Cortex of kidney (tissue), 1 donor: ENCODE measurements at places on chromosomes 1 and 21.

DNA sequence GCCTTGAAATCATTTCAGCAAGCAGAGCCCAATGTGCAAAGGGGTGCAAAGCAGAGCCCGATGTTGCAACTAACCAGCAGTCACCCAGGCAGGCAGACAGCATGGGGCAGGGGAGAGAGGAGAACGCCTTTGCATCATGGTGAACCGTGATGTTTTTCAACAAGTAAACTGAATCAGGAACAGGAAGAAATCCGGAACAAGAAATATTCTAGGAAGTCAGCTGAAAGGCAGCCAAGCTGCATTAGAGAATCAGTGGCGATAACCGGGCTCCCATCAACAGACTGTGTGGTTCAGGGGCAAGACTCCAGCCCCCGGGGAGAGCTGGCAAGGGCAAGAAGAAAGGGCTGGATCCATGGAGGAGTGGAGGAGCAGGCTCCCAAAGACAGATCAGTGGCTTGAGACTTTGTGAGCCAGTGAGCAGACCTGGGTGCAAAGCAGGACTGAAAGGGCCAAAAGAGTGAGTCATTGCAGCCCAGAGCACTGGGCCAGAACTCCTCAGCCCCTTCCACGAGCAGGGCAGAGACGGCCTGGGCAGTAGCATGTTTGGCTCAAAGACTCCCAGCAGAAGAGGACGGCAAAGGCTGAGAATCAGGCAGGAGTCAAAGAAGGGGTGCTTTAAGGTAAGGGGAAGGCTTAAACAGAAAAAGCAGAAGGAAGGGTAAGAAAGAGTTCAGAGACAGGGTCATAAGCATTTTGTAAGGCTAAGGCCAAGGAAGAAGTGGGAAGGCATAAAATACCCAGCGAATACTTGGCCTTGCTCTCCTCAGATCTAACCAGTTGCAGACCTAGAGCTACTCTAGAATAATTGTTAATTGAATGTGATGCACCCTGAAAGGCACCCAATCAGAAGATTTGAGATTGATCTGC is 155.0 kb downstream of the SETD4 start:
- no peak for DNase-seq

GRCh38 chr1:19662313-19662712 is 2.4 kb upstream of the HTR6 start:
- no peak for DNase-seq

DNA sequence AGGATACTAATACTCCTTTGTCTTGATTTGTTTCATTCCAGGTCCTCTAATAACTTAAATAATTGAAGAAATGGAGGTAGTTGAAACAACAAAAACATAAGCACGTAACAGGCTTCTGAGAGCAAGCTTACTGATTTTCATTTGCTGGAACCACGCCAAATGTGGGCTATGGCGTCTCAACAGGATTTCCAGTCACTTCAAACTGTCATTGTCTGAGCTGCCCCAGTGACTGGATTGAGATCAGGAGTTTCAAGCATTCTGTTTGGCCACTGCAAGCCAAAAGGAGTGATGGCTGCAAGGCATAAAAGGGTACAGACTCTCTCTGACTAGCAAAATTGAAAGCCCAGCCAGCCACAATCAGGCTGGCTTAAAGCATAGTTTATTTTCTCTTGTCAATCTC is 289.9 kb downstream of the DPYD start:
- no peak for DNase-seq

DNA sequence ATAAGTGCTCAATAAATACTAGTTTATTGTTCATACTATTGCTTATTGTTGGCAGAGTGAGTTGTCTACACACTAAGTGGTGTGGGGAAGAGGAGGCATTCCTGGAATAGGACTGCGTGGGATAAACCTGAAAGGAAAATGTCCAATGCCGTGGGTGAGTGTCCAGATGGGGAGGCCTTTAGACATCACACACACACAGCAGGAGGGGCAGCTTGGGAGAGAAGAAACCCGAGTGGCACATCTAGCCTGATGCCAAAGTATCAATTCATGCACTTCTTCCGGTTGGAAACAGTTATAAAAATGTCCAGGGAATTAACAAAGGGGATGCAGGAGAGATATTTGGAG is 27.3 kb downstream of the CCN1 start:
- no peak for DNase-seq

DNA sequence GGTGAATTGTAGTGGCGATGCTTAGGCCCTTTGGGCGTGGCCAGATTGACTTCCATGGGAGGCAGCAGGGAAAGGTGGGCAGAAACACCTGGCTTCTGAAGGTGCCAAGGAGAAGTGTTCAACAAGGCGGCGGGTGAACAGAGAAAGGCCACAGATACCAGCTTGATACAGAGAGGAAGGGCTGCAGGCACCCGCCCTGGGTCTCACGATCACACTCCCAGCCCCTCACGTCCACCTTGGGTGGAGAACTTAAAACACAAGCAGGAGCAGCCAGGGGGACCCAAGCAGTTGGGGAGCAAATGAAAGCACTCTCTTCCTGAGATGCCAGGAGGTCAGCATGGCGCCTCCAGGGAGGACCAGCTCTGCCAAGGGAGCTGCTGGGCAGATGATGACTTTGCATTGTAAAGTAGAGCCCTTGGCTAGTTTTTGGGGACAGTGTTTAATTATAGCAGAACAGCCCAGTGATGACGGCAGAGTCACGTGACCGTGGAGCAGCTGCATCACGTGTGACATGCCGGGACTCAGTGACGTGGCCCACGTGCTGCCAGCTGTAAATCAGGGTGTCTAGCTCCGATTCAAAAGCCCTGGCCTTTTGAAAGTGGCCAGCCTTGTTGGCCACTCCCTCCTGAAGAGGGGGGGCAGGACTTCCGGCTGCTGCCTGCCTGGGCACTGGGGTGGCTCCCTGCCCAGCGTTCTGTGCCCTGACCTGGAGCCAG is 19.0 kb downstream of the SLC37A1 start:
- no peak for DNase-seq

GRCh38 chr1:109619576-109620400 is at the start of the genes AMPD2 and GNAT2:
TSS of gene AMPD2 (plus strand) at chr1:109619837. CDS start at chr1:109621176, 1,339 bp downstream.
TSS of gene GNAT2 (minus strand) at chr1:109619616. CDS start at chr1:109612870, 6,746 bp downstream.
- no peak for DNase-seq
